ENCODE measurements at places on chromosomes 3 and 15.
A peak's percentile ranks its signal among the peaks of the same experiment; 100 is the strongest.

DNA sequence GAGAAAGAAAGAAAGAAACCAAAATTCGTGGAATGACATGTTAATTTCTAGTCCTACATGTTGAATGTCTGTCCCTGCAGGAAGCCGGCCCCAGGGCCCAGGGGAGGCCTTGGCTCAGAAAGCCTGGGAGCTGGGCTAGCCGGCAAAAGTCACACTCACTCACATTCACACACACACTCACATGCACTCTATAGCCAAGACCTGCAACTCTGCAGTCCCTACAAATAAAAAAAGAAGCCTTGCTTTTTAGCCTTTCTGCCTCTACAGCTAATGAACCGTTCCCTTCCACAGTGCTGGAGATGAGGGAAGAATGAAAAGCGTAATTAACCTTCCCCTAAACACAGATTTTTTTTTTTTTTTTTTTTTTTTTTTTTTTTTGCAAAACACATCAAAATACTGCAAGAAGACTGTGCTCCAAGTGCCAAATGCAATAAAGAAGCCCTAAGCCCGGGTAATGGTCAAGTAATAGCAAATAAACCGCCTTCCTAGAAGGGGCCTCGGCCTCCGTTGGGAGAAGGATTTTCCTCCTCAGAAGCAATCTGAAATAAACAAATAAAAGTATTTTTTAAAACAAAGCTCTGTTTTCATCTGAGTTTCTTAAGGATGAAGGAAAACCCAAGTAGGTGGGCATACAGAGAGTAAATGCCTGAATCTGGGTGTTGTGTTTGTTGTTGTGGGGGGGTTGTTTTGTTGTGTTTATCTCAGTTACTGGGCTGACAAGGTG lies 4.3 kb downstream of the MECOM start:
- no peak for DNase-seq

GRCh38 chr15:56095406-56095805 lies 102.0 kb upstream of the NEDD4 start:
- DNase-seq: no peak

DNA sequence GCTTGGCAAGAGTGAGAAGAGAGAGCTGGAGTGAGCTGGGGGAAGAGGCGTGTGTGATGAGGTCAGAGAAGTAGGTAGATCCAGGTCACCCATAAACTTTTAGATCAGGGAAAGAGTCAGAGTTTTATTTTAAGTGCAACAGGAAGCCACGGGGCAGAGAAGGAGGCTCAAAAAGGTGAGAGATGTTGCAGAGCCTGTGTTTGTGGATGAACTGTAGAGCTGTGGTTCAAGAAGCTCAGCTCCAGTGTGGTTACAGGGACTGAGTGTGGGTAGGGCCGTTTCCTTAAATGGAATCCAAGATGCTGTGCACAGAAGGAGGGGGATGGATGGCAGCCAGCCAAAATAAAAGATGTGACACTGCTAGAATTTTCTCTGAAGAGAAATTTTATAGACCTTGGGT lies 337.2 kb downstream of the SATB1 start:
- DNase-seq: no peak

GRCh38 chr15:43316016-43316970 lies 14.1 kb downstream of the LCMT2 start:
- no peak for DNase-seq

DNA sequence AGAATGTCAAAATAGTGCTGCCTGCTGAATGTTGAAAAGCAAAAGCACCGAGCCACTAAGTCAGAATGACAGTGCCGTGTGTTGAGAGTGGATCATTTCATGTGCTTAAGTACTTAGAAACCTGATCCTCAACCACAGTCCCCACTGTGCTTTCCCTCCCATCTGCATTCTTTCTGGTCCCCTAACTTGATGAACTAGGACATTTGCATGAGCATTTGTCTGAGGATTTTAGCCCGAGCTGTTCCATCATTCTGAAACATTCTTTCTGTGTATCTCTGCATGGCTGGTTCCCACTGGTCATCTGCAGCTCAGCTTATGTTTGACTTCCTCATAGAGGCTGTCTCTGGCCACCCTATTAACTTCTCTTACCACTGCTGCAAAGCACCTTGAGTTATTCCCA lies 42.0 kb downstream of the SST start:
- no peak for DNase-seq

DNA sequence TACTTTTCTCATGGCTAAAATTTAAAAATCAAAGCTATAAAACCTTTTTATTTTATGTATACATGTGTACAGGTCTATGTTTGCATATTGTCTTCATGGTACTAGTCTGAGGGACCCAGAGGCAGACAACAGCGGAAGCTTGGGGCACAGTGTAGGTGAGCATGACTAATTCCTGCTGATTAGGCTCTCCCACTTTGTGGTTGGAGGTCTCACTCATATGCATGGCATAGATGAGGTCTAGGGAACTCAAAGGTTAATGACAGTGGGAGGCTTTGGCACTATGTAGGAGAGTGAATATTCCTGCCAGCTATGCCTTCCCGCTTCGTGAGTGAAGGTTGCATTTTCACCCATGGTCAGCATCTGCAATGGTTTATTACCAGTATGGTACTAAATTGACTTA lies 47.5 kb upstream of the AADACL2 start:
- no peak for DNase-seq

- no peak for DNase-seq
Measured at GRCh38 chr3:165463531-165463930, 267.3 kb upstream of the SLITRK3 start.

- DNase-seq: no peak
Measured at GRCh38 chr3:8625991-8626390, 18.6 kb downstream of the SSUH2 start.

DNA sequence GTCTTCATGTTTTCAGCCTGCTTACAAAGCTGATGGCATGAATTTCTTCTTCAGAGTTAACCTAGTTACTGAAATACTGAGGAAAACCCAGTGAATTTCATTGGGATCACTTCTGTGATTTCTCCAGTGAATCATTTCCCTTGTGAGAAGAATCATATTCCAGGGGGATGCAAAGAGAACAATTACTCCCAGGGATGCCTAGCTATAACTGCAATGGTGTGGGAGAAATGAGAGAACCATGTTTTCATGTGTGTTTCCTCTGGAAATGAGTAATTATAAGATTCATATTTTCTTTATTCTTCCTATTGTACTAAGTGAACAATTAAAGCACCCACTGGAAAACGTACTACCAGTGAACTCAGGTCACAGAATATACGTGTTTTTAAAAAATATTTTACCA lies 485.4 kb downstream of the GRM7 start:
- DNase-seq: no peak

- no peak for DNase-seq
Measured at GRCh38 chr3:169384573-169384972, 278.9 kb downstream of the MECOM start.

GRCh38 chr3:114356066-114356465 lies 62.2 kb downstream of the TIGIT start:
- no peak for DNase-seq

DNA sequence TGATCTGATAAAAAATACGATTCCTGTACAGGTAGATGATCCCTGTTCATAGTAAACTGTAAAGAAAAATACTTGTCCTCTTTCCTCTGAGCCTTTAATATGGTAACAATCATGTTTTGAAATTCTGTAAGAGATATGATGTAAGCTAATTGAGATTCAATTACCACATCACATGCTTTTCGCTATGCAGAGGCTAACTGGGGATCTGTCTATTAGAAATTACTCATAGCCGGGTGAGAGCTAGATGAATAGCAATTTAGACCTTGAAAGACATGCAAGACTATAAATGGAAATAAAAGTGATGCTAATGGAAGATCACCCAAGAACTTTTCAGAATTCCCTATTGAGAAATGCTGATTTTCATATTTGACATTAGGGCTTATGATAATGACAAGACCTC lies 579.9 kb upstream of the ZNF717 start:
- no peak for DNase-seq

DNA sequence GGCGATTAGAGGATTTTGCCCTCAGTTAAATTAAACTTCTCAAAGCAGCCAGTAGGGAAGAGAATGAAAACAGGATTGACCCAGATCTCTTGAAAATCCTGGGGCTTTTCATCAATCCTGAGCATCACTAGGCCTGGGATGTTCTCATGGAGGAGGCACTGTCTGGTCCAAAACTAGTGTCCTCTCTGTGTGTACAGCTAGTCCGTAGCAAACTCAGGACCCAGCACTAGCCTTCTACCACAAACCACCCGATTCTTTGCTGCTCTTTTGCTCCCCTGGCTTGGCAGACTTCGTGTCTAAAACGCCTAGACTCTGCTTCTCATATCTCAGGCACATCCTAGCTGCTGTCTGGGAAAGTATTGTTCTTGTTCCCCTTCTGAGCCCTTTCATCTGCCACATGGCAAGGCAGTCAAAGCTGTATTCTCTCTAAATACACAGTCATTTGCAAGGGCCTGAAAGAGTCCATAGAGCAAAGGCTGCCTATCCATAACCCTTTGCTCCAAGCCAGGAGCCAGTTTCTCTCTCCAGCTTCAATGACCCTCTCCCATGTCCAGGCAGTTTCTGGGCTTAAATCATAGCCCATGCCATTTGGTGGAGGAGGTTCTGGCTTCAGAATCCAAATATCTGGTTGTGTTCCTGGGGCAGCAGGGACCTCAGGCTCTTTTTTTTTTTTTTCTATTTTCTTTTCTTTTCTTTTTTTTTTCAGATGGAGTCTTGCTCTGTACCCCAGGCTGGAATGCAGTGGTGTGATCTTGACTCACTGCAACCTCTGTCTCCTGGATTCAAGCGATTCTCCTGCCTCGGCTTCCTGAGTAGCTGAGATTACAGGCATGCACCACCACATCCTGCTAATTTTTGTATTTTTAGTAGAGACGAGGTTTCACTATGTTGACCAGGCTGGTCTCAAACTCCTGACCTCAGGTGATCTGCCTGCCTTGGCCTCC lies 52.4 kb downstream of the CDC25A start:
- DNase-seq: no peak

DNA sequence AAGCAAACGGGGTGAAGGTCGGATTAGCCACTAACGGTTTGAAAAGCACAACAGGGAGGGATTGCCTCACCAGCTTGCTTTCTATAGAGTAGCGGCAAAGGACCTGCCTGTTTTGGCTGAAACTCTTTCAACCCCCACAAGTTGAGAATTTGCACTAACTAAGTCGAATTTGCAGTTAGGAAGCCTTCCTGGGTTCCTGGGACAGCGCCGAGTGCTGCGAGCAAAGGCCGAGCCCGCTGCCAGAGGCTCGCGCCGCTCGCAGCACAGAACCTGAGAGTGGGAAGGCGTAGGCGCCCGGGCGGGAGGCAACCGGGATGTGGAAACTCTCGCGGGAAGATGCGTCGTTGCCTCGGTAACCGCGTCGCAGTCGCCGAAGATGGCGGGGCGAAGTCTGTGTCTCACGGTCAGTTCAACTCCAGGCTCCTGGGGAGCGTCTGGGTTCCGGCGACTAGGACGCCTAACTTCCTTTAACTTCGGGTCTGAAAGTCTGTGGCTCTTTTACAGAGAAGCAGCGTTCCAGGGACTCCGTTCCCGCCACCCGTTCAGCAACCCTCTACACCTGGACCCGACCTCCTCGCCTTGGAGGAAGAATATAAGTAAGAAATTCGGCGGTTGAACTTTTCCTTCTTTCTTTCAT lies at the start of gene TEX9:
Gene TEX9, plus strand, starts transcription at position 352 of the 637 bp plus-strand sequence. Its CDS starts 25 bp downstream, at position 377.
- DNase-seq: peak; percentile 89

DNA sequence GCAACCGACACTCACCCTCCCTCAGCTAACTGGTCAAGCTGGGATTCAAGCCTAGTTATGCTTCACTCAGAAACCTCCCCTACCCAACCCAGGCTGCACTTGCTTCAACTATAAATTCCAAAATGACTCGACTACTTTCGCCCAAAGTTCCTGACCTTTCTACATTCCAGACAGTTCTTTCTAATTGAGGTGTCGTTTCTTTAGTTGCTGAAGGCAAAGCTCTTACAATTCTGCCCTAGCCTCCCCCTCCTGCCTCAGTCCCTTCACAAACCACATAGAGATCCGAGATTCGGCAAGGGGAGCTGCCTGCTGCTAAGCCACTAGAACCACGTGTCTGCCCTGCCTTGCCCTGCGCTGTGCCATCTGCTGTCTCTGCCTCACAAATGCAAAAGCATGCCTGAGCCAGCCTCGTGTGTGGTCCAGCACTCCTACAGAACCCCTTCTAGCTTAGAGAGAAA lies 74.7 kb upstream of the SH3GL3 start:
- DNase-seq: no peak

GRCh38 chr3:162978136-162978535 lies 1481.5 kb downstream of the OTOL1 start:
- DNase-seq: no peak

DNA sequence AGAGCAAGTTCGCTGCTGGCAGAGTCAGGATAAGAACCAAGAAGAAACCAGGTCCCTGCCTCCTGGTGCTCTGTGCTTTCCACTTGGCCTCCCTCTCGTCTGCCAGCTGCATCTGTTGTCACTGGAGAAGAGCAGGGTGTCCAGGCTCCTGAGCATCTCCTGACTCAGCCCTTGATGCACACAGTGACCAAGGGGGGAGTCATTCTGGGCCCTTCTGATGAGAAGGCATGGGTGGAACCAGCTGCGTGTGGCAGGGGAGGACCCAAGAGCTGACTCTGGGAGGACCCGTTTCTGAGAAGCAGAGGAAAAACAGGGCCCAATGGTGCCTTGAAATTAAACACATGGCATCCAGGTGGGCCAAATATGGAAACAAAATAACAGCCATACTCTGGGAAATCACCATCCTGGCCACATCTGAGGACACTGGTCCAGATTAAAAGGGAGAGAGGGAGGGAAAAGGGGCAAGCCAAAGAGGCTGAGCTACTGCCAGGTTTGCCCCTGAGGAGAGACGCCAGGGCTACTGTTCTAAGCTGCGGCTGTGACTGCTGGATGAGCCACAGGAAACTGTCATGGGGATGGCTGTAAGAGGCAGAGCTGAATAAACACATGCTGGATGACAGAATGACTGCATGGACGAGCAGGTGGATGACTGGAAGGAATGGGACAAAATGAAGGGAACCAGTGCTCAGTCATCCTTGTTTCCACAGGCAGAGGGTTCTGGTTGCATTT lies 58.1 kb upstream of the CA12 start:
- DNase-seq: no peak

DNA sequence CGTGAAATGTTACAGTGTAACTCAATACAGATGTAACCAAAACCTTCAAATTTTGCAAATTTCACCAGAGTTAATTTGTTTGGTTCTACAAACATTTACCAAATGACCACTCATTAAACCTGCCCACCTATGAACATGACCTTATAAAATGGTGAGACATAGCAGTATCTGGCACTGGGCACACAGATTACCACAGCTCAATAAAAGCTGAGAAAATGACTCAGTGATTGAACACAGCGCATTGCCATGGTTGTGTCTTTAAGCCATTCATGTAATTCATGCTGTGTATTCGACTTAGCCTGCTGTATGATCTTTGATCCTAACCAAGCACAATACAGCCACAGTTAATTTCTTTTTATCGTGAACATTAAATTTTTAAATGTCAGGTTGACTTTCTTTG lies 11.3 kb downstream of the PPARG start:
- DNase-seq: no peak

GRCh38 chr3:145244327-145244726 lies 916.7 kb downstream of the PLOD2 start:
- no peak for DNase-seq

GRCh38 chr3:107283948-107284347 lies 93.3 kb upstream of the CCDC54 start:
- no peak for DNase-seq
